GM23248 (cell line): ENCODE measurements at places on chromosomes 5 and 9.

DNA sequence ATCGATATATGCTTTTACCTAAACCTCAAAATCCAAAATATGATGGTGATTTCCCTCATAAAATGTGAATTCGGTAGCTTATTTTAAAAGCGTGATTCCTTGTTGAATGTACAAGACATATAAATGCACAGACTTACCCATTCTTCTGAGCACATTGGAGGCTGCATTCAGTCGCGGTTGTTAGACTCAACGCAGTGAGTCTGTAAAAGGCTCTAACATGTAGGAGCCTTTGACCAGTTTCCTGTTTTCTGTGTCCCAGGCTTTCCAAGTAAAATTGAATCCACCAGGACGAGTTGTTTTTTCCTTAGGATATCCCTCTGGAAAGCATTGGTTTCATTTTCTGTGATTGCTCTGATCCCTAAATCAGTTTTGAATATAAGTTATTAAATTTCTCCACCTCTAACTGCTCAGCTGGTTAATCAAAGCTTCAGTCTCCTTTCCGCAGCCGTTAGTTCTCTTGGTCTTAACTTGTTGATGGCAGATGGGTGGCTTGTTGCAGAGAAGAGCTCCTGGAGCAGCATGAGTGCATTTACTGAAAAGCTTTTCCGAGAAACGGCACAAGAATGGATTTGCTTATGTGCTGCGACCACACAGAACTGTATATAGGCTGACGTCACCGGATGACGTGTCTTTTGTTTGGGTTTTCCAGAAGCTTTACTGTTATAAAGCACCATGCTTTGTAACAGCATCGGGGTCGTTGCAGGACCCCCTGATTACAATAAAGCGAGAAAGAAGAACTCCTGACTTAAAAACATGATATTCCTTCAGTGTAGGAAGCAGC lies at the start of gene LRRTM2:
Gene LRRTM2, minus strand, starts transcription at position 565 of the 781 bp plus-strand sequence. Its CDS starts 424 bp downstream, at position 141.
- peak; percentile 92 for DNase-seq

DNA sequence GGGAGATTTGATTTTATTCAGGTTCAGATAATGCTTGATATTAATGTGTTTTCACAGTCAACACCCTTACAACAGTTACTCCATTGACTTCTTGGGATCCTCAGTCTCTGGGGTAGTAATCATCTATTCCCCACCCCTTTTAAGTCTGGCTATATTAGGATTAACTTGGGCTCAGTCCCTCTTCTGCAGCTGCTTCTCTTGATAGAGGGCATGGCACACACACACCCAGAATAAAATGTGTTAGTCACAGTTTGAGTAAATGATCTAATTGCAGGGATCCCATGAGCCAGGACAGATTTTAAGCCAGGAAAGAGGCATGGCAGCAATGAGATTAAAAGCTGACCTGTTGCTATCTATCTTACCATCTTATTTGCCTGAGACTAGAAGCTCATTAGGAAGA lies 53.7 kb upstream of the VLDLR start:
- peak; percentile 47 for DNase-seq

GRCh38 chr9:33264003-33264472 lies 470 bp downstream of the BAG1 start:
- DNase-seq = peak; percentile 51

DNA sequence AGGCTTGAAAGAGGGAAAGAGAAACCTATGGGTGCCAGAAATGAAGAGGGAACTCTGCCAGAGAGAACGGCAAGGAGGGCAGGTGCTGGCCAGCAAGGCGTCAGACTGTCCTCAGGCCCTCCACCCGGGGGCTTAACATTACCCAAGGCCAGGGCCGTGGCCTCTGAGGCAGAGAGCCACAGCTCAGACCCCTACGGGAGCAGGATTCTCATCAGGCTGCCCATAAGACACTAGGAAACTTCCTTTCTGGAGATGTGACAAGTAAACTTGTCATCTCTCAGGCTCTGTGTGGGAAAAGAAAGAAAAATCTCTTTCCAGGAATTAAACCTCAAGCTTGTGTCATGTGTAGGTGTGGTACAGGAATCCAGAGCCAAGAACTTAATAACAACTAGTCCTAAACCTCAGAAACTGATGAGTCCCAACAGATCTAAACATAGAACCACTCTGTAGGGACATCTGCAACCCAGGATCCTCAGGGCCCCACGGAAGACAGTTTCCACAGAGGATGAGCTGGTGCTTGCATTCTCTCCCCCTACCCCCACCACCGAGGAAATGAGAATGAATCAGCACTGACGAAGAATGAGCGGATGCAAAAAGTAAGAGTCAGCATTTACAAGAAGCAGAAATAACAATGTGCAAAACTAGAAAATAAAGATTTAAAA lies 74.3 kb downstream of the DCP2 start:
- peak; percentile 93 for DNase-seq

- peak; percentile 85 for DNase-seq
Measured at GRCh38 chr5:109454731-109455505, 45.1 kb upstream of the PJA2 start.

- no peak for DNase-seq
Measured at GRCh38 chr5:145378226-145378625, 456.9 kb downstream of the PRELID2 start.

- DNase-seq = peak; percentile 62
Measured at GRCh38 chr5:55234121-55234700, 803 bp upstream of the CCNO start.

- DNase-seq = no peak
Measured at GRCh38 chr5:102747386-102748166, 7.5 kb upstream of the PAM start.

DNA sequence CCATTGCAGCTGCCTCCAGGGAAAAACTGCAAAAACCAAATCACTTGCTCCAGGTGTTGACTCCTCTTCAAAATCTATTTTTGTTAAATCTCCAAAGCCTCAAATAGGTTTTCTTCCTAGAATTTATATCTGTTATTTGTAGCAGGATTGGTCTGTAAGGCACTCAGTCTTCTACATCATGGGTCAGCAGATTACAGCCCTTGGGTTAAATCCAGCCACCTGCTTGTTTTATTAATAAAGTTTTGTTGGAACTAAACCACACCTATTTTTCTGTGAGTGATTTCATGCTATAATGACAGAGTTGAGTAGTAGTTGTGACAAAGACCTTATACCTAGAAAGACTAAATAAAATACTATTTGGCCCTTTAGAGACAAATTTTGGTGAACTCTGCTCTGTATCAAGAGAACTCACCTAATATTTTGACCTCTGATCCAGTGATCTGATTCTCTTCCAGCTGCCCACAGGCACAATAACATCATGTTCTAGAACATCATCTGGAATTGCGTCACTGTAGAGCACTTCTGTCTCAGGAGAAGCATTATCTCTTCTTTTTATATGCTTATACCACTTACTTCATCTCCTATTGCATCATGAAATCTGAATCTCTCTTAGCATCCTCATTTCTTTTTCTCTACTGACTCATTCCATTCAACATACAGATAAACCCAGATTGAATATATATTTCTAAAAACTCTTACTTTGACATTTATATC lies 130.1 kb downstream of the RPS23 start:
- peak; percentile 73 for DNase-seq

GRCh38 chr5:62588668-62589067 lies 10.0 kb downstream of the LRRC70 start:
- no peak for DNase-seq

DNA sequence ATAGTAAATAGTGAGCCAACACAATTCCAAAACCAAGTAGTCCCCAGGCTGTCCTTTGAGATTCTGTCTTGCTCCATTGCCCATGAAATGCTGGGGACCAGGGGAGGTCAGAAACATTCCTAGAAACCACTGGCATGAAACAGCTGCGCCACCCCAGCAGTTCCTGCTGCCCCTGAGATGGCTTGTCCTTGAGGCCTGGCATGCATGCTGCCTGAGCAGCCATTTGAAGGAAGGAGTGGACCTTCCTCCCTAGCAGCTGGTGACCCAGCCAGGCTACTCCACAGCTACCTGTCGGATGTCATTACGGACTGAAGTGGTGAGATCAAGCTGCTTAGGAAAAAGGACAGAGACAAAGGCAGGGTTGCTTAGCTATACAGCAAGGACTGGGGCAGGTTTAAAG lies 260.6 kb downstream of the DENND1A start:
- DNase-seq = no peak

GRCh38 chr9:134066913-134067851 lies 644 bp downstream of the BRD3 start:
- DNase-seq = peak; percentile 60

DNA sequence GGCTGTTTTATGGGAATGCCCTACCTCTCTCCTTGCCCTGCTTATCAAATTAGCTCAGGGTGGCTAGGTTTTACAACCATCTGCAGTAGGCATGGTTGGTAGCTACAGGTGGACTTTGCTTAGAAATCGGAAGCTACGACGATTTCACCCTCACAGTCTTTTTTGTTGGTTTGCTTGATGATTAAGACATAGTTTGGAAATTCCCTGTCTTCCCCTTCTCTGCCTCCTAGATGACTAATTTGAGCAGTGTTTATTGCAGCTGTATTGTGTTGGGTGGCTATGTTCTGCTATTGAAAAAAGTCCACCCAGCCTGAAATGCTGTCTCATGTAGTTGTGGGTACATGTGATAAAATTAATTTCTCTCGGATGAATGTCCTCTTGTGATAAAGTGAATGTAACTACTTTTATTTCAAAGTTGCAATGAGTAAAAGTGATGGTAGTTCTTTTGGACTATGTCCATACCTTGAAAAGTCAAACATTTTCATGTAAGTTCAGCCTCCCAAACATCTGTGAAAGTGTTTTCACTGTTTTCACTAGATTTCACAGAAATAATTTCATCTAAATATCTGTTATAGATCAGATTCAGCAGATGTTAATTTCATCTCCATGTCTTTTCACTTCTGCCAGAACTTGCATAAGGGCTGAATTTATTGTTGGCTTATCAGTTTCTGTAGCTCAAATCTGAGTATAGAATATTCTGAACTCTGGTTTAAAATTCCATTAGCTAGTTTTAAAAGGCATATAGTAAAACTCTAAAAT lies 37.3 kb upstream of the FYB1 start:
- peak; percentile 89 for DNase-seq

DNA sequence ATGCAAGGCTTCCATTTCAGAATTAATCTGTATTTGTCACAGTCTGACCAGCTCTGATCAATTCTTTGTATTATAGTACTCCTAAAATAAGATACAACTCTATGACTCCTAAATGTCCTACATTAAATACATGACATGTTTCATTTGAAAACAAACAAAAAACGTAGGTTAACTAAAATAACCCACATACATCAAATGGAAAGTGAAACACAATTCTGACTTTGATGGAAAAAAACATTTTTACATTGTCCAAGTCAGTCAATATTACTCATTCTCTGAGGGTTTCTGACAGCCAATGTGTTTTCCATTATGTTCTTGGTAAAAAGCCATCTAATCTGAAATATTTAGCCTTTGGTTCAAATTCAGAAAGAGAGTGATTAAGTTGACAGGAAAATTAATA lies 8.7 kb downstream of the HMGCS1 start:
- DNase-seq = peak; percentile 21

- DNase-seq = peak; percentile 37
Measured at GRCh38 chr5:180390441-180391190, 37.5 kb upstream of the GFPT2 start.

- DNase-seq = peak; percentile 4
Measured at GRCh38 chr9:114446672-114447450, 58.4 kb downstream of the WHRN start.

- no peak for DNase-seq
Measured at GRCh38 chr5:81773161-81773560, 22.3 kb upstream of the SSBP2 start.

DNA sequence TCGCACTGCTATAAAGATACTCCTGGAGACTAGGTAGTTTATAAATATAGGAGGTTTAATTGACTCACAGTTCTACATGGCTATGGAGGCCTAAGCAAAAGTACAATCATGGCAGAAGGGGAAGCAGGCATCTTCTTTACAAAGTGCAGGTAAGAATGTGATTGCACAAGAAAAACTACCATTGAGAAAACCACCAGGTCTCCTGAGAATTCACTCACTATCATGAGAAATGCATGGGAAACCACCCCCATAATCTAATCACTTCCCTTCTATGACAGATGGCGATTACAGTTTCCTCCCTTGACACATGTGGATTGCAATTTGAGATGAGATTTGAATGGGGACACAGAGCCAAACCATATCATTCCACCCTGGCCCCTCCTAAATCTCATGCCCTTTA lies 121.2 kb upstream of the ST8SIA4 start:
- no peak for DNase-seq

- no peak for DNase-seq
Measured at GRCh38 chr5:179278119-179278518, 67.1 kb downstream of the ADAMTS2 start.

- DNase-seq = no peak
Measured at GRCh38 chr5:116358911-116359418, 215.7 kb downstream of the SEMA6A start.

DNA sequence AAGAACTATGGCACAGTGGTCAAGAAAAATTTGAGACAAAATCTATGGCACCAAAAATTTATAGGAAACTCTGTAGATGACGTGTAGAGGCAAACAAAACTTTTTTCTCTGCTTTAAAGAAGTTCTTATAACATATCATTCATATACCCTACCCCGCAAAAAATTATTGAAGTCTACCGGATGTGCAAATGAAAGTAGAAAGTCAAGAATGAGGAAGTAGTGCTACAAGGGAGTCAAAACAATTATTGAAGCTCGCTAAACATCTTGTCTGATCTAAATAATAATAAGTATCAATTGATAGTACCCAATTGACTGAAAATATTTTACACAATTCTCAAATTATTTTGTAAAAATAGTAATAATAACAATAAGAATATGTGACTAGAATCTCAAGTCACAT lies 398.5 kb downstream of the TAF11L14 start:
- DNase-seq = no peak

- peak; percentile 47 for DNase-seq
Measured at GRCh38 chr5:43367909-43368669, 44.1 kb downstream of the CCL28 start.

- peak; percentile 95 for DNase-seq
Measured at GRCh38 chr5:55159763-55160492, at the start of gene GPX8. TSS of gene GPX8 (plus strand) at chr5:55160171. CDS start at chr5:55160193, 22 bp downstream.

DNA sequence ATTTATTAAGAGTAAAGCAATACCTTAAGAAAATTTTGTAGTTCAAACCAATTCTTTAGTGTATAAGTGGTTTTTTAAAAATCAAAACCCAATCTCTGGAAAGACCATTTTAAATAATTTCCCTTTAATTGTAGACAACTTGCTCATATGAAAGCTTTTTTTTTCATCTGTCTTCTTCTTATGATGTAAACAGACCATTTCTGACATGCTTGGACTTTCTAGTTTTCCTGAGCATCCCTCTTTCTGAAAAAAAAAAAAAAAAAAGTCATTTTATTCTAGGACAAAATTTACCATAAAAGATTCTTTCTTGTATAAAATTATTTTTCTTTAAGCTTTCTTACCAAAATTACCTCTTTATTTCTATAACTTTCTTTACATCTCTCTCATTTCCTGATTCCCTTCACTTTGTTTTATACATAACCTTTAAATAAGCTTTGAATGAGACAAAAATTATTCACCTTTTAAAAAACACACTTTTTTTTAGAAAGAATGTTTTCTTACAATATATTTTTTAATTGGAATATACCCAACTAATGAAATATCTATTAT lies 67.5 kb downstream of the COL15A1 start:
- peak; percentile 51 for DNase-seq

DNA sequence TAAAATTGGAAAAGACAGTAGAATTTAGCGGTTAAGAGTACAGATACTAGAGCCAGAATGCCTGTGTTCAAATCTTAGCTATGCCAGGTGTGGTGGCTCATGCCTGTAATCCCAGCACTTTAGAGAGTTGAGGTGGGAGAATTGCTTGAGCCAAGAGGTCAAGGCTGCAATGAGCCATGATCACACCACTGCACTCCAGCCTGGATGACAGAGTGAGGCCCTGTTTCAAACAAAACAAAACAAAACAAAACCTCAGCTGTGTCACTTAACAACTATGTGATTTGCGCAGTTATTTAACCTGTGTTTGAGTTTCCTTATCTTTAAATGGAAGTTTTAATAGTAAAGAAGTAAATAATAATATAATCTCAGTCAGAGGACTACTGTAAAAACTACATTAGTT lies 68.3 kb downstream of the TBCA start:
- no peak for DNase-seq
